Stimulated activated CD4-positive, alpha-beta T cell treated with anti-CD3 and anti-CD28 coated beads, Interleukin-1b, Interleukin-23, amount 100 ng/mL, for 1 hour (primary cell): ENCODE measurements at places on chromosomes 11 and 22.

DNA sequence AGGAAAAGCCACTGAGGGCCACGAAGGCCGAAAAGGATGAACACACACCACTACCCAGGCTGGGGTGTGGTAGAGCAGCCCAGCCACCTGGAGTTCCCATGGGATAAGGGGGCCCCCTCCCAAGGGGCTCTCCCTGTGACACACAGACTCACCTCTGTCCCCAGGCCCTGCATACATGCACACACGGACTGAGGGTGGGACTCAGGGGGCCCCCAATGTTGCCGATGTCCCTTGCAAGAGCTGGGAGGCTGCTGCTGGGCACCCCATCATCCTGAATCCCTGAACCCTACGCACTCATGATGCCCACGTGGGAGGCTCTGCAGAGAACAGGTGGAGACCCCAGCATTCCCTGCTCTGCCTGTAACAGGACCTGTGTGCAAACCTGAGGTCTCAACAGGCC, 14.5 kb downstream of the SHANK2 start:
- no peak for DNase-seq

DNA sequence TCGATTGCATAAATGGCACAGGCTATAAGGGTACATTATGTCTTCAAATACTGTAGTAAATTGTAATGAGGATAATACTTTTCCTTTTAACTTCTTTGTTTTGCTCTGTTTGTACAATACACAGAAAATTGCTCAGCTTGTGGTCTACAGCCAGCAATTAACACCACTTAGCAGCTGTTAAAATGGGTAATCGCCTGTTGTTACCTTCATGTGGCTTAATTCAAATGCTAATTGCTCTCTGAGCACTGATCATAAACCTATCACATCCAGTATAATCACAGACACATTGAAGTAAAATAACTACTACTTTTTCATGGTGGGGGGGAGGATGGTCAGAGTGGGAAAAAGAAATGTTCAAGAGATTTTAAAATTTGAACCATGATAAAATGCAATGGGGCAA, 1164.1 kb upstream of the CNTN5 start:
- DNase-seq, result no peak

DNA sequence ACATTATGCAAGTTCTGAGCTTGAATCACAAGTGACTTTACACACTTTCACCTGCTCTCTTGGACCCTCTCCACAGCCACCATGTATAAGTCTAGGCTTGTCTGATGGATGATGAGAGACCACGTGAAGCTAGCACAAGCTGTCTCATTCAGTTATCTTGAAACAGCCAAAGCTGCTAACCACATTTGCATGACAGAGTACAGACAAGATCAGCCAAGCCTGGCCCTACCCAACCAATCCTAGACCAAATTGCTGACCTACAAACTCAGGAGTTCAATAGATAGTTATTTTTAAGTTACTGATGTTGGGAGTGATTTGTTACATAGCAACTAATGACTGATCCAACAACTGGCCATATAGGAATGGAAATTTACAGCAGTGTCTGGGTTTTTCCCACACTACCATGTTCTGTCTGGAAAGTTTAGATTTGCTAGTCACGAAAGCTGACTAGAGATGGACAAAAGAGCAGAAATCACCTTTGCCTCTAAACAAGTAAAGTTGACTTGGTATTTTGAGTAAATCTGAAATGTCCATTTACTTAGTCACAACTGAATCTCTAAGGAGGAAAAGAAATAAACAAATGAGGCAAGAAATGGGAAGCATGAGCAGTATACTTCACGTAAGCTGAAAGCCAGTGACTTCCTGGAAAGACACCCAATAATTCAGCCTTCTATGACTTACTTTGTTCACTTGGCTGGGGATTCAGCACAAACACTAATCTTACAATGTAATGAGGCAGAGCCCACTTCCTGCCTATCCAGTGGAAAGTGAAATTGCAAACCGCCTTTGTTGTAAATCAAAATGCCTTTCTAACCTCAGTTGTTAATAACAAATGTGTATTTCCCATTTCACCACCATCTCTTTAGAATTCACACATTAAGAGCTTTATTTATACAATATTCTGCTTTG, 101.7 kb downstream of the FAM181B start:
- no peak for DNase-seq

GRCh38 chr22:22979954-22980353, 90.4 kb upstream of the GNAZ start:
- DNase-seq, result no peak

- DNase-seq, result no peak
These were observed 1.4 kb upstream of the PPARA start for GRCh38 chr22:46148816-46149511.
